Activated CD4-positive, alpha-beta T cell treated with anti-CD3 and anti-CD28 coated beads for 24 hours (primary cell): ENCODE measurements at places on chromosomes 3 and 15.

GRCh38 chr15:25624504-25625177 lies 185.8 kb upstream of the UBE3A start:
- DNase-seq = no peak

DNA sequence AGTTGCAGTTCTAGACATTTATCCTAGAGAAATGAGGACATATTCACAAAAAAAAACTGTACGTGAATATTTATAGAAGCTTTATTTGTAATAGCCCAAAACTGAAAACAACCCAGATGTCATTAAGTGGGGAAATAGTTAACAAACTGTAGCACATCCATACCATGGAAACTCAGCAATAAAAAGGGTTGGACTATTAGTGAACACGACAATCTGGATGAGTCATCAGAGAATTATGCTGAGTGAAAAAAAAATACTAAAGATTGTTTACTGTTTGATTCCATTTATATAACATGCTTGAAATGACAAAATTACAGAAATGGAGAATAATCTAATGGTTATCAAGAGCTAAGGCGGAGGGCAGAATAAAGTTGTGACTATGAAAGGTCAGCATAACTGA lies 59.5 kb downstream of the CPA3 start:
- no peak for DNase-seq

- DNase-seq = no peak
These were observed 5.0 kb downstream of the ZBED2 start for GRCh38 chr3:111590143-111590491.

GRCh38 chr3:46859001-46859710 lies 4.1 kb downstream of the MYL3 start:
- DNase-seq = no peak

DNA sequence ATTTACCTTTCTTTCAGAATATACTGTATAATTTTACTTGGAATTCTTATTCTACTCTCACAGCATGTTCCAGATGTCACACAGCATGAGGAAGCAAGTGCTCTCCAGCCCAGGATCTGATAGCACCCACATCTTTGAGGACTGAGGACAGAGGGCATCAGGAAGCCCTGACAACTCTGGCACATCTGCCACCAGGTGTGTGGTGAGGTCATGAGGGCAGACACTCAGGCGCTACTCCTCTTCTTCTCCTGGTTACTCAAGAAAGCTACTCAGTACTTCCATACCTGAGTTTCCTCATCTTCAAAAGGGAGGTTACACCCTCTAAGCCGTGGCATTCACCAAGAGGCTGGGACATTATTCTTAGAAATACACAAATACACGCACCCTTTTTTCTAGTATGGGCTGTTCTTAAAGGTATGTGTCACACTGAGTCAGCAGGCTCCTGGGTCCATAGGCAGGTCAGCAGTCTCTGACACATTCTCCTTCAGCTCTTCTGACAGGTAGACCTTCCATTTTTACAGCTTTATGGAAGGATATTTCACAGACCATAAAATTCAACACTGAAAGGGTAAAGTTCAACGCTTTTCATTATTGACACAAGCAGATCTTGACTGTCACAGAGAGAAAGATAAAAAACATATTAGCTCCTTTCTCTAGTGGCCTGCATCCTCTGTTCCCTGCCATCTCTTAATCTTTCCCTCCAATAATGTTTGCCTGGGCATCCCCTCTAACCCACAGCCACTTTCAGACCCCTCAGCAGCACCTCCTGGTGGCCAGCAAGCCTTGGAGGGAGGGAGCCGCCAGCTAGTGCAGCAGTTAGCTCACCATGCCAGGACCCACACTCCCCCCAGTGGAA lies 103.2 kb upstream of the TJP1 start:
- DNase-seq = peak; percentile 28

DNA sequence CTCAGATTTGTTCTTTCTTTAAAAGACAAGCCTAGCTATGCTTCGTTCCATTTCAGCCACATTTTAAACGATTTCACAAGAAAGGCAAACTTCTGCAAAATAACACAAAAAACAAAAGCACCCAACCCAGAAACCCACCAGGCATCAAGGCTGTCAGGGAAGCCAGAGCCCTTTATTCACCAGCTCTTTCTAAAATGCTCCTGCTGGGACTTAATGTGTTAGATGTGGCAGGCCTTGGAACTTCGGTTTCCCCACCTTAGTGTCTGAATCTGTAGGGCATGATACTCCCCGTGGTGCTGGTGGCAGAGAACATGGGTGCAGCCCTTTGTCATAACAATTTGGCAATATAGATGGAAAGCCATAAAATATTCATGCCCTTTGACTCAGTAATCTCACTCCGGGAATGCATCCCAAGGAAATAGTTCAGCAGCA lies 56.8 kb upstream of the LCTL start:
- no peak for DNase-seq

DNA sequence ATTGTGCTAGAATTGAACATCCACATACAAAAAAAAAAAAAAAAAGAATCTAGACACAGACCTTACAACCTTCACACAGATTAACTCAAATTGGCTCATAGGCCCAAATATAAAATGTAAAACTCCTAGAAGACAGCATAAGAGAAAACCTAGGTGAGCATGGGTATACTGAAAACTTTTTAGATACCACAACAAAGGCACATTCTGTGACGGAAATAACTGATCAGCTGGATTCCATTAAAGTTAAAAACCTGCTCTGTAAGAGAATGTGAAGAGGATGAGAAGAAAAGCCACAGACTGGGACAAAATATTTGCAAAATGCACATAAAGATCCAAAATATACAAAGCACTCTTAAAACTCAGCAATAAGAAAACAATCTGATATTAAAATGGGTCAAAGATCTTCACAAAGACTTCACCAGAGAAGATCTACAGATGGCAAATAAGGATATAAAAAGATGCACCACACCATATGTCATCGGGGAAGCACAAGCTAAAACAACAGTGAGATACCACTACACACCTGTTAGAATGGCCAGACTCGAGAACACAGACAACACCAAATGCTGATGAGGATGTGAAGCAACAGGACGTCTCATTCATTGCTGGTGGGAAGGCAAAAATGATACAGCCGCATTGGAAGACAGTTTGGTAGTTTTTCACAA lies 167.9 kb downstream of the PDE8A start:
- no peak for DNase-seq

GRCh38 chr15:95816591-95816990 lies 513.9 kb upstream of the NR2F2 start:
- DNase-seq = no peak

- DNase-seq = no peak
These were observed 116.3 kb upstream of the BHLHE40 start for GRCh38 chr3:4862973-4863372.

DNA sequence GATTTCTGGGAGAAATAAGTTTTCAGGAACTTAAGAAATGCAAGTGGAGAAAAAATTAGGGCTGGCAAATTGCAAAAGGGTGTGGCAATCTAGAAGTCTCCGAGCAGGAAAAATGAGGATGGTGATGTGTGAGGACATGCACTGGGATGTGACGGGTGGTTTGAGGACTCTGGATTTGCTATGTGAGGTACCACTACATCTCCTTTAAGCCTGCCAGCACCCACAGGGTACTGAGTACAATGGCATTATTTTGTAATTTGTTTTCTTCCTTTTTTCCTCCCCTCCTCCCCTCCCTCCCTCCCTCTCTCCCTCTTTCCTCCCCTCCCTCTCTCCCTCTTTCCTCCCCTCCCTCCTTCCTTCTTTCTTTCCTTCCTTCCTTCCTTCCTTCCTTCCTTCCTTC lies 237.5 kb downstream of the GAP43 start:
- DNase-seq = no peak

GRCh38 chr3:52742418-52743041 lies 28.2 kb downstream of the NEK4 start:
- no peak for DNase-seq

- DNase-seq = no peak
These were observed 26.2 kb upstream of the DCUN1D1 start for GRCh38 chr3:183006396-183007002.

DNA sequence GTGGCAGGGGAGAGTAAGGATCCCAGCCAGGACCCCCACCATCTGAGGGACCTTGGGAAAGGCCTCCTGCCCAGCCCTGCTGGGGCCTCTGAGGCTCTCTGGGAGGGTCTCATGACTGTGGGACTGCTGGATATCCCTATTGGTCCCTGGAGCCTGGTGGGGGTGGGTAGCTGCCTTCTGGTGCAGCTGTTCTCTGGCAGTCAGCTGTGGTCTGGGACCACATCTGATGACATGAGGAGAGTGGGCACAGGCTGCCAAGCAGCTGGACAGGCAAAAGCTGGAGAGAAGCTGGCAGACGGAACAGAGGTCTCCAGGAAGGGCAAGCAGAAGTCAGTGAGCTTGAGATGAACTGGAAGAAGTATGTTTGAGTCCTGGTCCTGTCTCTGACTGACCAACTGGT lies 22.4 kb downstream of the PLEKHO2 start:
- DNase-seq = no peak

GRCh38 chr3:172903642-172904320 lies 153.3 kb downstream of the ECT2 start:
- DNase-seq = no peak

- no peak for DNase-seq
These were observed 1034.4 kb downstream of the NAALADL2 start for GRCh38 chr3:175893566-175893965.

- DNase-seq = no peak
These were observed 73.8 kb downstream of the BDH1 start for GRCh38 chr3:197482001-197482400.

DNA sequence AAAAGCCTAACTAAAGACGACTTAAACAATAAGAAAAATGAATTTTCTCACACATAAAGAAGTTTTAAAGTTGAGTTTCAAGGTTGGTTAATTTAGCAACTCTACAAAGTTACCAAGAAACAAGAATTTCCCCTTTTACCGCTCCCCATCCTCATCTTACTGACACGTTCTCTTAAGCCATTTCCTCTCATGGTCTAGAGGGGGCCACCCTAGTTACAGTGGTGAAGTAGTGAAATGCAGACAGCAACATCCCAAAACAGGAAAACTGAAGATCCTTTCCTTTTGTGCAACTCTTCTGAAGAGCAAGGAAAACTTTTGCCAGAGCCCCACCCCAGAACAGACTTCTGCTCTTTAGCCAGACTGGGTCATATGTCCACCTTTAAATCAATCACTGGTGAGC lies 17.3 kb upstream of the SOX14 start:
- no peak for DNase-seq

GRCh38 chr3:52444860-52445793 lies at the start of gene SEMA3G:
SEMA3G (minus strand) TSS chr3:52445103; CDS start chr3:52445027, 76 bp downstream.
- DNase-seq = peak; percentile 71

DNA sequence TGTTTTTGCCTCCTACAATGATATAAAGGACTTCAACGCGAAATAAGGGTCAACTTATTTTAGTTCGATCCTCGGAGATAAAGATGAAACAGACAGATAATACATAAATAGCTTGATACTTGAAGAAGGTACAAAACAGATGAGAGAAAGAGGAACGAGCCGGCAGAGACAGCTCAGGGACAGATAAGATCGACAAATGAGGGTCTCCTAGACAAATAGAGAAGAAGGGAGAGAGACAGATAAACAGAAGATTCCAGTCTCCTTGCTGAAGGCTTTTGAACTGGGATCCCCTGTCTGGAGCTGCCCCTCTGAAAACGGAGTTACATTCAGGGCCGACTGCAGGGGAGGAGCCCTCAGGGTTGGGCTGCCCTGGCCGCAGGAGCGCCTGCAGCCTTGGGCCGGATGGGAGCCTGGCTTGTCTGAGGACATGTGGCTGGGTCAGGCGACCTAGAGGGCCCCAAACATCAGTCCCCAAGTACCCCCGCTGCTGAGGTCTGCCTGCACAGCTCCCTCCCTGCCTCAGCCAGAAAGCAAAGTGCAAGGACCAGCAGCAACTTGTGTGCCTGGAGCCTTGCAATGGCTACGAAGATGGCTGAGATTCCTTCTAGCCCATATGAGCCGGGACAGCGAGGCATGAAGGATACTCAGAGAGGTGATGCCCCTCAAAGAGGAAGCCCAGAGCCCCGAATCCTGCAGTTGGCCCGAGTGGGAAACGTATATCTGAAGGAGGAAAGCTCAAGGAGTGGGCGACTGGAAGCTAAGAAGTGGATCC lies 926 bp upstream of the SKOR1 start:
- DNase-seq = no peak

DNA sequence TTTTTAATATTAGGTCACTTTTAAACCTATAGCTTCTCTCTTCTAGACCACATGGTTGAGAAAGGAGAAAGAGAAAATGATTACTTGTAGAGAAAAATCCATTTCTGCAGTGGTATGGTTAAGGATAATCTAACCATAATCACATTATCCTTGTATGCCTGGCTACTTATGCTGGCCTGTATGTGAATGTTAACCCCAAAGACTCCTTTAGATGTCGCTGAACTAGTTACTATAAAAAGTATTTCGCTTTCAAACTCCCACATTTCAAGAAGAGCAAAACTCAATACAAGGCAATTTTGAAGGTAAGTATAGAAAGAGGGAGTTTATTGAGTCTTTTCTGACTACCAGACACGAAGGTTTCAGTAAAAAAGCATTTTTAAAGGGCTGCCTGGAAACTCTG lies 2.2 kb downstream of the KCTD6 start:
- no peak for DNase-seq

- no peak for DNase-seq
These were observed 5.6 kb downstream of the PDIA3 start for GRCh38 chr15:43751885-43752284.

GRCh38 chr3:155412904-155413303 lies 119.4 kb upstream of the STRIT1 start:
- no peak for DNase-seq

- DNase-seq = no peak
These were observed 103.1 kb downstream of the KLHL25 start for GRCh38 chr15:85691350-85692240.

GRCh38 chr3:183879243-183879642 lies 5.4 kb downstream of the PARL start:
- DNase-seq = no peak

DNA sequence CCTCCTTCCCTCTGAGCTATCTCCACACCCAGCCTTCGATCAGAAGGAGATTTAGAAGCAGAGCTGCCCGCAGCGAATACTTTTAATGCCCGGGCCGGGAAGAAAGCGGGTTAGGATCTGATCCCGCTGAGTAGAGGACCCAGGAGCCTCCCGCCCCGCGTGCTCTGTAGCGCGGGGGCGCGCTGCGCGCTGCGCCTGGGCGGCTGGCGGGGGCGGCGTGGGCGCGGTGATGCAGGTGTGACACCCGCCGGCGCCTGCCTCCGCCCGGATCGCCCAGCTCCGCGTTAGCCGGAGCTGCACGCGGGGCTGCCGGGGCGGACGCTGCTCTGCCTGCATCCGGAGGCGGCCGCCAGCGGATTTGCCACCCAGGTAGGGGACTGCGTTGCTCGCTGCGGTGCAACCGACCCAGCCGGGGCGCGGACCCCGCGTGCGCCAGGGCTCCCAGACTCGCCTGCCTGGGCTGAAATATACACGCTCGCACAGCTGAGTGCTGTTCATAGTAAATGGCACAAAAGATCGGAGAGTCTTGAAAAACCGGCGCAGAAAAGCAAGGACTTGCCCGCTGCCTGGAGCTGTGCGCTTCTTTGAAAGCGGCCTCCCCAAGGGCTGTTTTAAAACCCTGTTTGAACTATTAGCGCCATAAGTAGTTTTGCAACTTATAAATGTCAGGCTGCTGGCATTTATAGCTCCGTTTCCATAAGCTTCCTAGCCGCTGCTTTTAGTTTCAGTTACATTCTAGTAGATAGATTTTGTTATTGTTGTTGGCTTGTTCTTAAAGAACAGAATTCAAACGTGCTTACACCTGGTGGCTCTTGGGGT lies at the start of gene SV2B:
Gene SV2B (plus strand): TSS at position 263 of the 819 bp plus-strand sequence. CDS start 126,007 bp downstream, outside the sequence.
- DNase-seq = peak; percentile 32
